ENCODE measurements at places on chromosomes 2 and 18. TPM values are rescaled to one million over a fixed set of nuclear protein-coding genes. Genes with fewer than 3 reads are reported as not detected.

The POMC gene
- not detected for total RNA-seq

The CREG2 gene
- 0.31 TPM for total RNA-seq

The SCG2 gene
- not detected for total RNA-seq

The PDK1 gene
- total RNA-seq, result 18.0 TPM

The MTA3 gene
- 16.8 TPM for total RNA-seq

All from hair follicular keratinocyte (primary cell).